ENCODE measurements at places on chromosomes 3 and 15.
A peak's percentile ranks its signal among the peaks of the same experiment; 100 is the strongest.

DNA sequence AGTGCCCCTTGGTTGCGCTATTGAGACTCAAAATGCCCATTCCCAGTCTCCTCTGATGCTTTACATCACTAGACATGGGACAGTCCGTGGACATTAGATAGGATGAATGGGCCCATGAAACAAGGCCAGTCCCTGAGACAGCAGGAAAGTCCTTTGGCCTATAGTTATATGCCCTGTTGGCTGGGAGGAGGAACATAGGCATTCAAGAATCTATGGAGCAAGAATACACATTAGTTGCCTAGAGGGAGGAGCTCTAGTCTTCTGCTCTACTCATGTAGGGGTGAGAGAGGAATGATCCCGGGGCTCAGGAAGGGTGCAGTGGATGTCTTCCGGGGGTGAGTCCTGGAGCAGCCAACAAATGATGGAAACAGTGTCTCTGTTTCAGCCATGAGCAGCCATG is 58.0 kb upstream of the LRTM1 start:
- DNase-seq, result no peak

DNA sequence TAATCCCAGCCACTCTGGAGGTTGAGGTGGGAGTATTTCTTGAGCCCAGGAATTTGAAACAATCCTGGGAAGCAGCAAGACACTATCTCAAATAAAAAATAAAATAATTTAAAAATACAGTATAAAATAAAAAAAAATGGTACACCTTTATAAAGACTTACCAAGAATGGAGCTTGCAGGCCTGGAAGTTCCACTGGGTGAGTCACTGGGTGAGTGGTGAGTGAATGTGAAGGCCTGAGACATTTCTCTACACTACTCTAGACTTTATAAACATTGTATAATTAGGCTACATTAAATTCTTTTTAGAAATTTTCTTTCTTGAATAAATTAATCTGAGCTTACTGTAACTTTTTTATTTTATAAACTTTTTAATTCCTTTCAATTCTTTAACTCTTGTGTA is 609.1 kb upstream of the BCHE start:
- no peak for DNase-seq

DNA sequence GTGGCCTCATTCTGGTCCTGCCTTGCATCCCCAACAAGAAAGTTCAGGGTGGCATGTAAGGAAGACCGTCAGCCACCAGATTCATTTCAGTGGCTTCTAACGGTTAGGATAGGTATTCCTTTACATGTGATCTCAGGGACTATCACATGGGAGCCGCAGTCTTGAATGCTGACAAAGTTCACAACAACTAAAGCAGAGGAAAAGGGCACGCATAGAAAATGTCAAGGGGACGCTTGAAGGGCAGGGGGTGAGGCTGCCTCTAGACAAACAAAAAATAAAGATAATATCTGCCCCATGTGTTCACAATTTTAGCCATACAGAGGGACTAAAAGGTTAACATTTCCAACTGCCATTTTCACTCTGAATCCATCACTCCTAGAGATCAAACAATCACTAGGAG is 31.9 kb upstream of the ARL8B start:
- no peak for DNase-seq

DNA sequence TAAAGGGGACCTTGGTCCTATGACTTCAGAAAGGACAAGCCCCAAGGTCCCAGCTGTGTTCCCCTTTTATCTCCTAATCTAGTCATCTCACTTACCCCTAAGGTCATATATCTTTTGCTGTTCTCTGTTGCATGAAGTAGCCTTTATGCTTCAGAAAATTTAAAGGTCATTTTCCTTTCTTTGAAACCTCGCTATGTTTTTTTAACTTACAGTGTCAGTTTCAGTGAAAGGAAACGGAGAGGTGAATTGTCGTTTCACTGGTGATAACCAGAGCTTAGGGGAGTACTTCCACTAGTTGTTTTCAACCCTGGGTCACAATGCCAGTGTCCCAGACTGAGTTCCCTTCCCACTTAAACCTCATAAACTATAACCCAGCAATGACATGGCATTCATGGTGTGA is 357.4 kb downstream of the GAP43 start:
- DNase-seq, result no peak

GRCh38 chr3:132038198-132038825 is 3.5 kb upstream of the CPNE4 start:
- peak; percentile 76 for DNase-seq

- no peak for DNase-seq
These were observed 307.8 kb upstream of the TPRG1 start for GRCh38 chr3:188863999-188864406.

GRCh38 chr15:43132830-43133429 is 456 bp upstream of the TMEM62 start:
- DNase-seq, result no peak

GRCh38 chr3:23611737-23612295 is 193.9 kb upstream of the UBE2E1 start:
- DNase-seq, result no peak

- DNase-seq, result no peak
These were observed 27.2 kb downstream of the VEPH1 start for GRCh38 chr3:157475921-157476414.

- DNase-seq, result no peak
These were observed 224.3 kb upstream of the RASGRP1 start for GRCh38 chr15:38788918-38789317.

GRCh38 chr15:68126396-68126795 is 72.3 kb downstream of the PIAS1 start:
- no peak for DNase-seq

DNA sequence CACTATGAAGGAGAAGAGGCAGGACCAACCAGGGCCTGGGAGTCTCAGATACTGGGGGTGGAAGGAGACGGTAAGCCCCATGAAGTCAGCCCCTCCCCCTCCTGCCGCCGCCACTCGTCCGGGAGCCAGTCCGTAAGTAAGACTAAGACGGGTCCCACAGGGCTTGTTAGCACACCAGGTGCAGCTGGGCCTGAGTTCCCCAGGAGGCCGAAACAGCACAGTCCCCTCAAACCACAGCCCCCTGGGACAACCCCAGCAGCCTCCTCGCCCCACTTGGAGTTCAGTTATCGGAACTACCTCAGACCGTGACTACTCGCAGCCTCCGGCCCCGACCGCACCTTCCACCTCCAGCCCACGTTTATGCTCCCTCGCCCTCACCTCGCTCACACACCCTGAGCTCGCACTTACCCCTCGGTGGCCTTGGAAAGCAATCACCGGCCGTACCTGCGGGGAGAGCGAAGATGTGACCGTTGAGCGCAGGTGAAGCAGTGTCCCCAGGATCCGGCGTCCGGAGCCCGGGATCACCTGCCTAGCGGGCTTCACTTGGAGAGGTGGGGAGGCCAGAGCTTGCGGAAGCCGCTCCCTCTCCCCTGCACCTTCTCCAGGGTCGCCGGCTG is 557 bp downstream of the ELL3 start:
- no peak for DNase-seq

DNA sequence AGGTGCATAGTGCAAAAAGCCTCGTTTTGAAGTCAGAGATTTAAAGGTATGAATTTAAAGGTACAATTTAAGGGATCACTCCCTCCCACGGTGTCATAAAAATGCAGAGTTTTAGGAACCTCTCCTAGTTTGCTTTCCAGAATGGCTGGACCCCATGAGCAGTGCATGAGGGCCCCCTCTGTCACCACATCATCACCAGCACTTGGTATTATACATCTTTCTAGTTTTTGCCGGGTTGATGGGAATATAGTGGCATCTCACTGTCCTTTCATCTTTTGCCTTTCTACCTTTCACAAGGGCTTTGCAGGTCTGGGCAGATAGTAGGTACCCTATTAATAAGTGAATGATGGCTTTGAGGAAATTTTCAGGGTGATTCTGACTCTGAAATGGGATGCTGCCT is 103.6 kb upstream of the AGBL1 start:
- DNase-seq, result no peak

- no peak for DNase-seq
These were observed 138.4 kb downstream of the FAM43A start for GRCh38 chr3:194824100-194824499.

- no peak for DNase-seq
These were observed 72.0 kb upstream of the HERC1 start for GRCh38 chr15:63905558-63906265.

DNA sequence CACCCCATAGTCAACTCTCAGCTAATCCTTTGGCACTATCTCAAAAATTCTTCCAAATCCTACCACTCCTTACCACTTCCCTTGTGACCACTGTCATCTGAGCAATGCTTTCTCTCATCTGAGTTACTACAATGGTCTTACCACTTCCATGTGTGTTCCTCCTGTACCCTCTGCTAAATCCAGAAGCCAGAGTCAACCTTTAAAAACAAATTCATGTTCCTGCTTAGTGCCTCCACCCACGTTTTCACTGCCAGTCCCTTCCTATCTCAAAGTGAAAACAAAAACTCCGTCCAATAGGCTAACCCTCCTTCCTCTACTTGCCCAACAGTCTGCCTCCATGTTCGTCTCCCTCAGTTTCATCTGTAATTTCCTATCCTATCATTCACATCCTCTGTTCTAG is 109.0 kb downstream of the ADAMTS9 start:
- no peak for DNase-seq

- DNase-seq, result no peak
These were observed 233.1 kb downstream of the ROBO1 start for GRCh38 chr3:79534727-79535126.

GRCh38 chr3:184593220-184593927 is 31.8 kb downstream of the EPHB3 start:
- no peak for DNase-seq

DNA sequence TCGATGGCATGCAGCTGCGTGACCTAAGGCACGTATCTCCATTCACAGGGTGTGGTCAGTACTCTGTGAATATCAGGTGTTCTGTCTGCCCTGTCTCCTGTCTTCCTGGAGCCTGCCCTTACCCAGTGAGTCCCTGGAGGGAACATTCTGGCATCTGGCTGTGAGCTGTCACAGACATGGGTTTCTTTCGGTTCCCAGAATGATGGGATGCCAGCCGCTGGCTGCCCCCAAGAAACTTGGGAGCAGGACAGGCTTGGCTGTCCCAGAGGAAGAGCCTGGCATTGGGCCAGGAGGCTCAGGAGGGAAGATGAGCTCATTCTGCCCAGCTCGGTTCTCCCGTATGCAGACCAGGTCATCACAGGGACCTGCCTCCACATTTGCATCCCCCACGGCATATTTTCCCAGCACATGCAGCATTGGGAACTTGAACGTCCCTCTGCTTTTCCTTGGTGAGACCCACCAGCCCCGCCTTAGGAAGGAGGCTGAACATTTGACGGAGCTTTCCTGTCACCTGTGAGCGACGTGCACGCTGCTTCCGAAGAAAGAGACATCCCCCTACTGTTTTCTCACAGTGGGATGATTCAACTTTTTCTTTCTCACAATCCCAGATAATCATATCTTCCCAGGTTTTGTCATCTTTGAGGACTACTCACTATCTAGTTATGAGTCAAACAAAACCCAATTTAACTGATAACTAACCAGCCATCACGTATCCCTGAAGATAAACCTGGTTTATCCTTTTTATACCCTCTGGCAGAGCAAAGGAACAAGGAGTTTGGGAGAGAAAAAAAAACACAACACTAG is 22.0 kb upstream of the PGPEP1L start:
- no peak for DNase-seq

- no peak for DNase-seq
These were observed 6.0 kb downstream of the KLF15 start for GRCh38 chr3:126351086-126351770.

DNA sequence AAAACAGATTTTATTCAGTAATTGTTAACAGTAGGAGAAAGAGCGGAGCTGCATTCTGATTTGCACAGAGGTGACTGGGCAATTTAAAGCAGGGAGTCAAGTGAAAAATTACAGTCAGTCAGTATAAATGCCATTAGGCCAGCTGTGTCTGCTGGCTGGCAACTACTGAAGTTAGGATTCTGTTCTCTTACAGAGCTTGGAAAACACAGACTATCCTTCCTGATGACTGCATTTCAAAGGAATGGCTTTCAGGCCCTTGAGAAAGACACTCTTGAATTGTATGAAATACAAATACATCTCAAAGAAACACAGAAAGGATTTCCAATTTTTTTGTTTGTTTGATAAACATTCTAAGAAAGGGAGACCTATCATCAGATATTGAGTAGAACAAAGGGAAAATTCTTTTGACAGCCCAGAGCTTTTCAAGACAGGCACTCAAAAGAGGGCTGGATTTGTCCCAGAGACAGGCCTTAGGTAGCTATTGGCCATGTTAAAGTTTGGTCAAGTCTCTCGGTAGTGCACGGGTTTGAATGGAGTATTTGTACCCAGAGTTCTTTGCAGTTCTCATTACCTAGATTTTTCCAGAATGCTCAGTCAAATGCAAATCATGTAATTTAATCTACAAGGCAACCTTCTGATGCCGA is 551.2 kb upstream of the CCDC54 start:
- no peak for DNase-seq

- DNase-seq, result no peak
These were observed 267.9 kb downstream of the GABRG3 start for GRCh38 chr15:27238707-27239423.

GRCh38 chr3:177591379-177591778 is 394.1 kb upstream of the TBL1XR1 start:
- no peak for DNase-seq

DNA sequence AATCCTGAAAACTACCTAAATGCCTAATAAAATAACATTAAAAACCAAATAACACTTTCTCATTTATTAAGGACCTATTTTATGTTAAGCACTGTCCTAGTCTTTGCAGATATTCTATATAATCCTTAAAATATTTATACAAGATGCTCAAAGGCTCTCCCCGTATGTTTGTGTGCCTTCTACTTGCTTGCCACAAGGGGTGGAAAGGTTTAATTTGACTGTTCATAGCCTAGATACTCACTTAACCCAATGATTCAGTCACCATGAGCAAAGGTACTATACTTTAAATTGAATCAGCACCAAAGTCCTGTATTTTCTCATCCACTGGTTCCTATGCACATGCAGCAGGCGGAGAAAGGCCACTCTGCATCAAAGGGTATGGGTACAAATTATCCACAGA is 32.0 kb downstream of the LSAMP start:
- DNase-seq, result no peak

- DNase-seq, result no peak
These were observed 58.1 kb upstream of the PRR23E start for GRCh38 chr3:127134887-127135240.

GRCh38 chr15:74316141-74316540 is 51.3 kb downstream of the CYP11A1 start:
- DNase-seq, result no peak

DNA sequence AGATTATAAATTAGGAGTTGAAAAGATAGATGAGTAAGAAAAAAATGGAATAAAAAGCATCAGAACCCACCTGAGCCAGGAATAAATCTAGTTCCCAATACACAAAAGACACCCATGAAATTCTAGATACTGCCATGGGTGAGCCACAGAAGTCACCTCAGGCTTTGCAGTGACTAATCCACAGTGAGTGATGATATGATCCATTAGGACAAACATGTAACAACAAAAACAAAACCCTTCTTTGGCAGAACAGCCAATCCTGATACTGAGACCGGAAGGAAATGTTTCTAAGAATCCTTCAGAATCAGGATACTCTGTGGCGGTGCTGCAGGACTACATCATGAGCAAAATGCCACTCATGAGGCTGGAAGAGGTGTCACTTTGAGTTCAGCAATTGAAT is 15.0 kb upstream of the MINDY4B start:
- no peak for DNase-seq
